Stimulated activated CD4-positive, alpha-beta T cell treated with anti-CD3 and anti-CD28 coated beads, Interleukin-15, amount 100 ng/mL, for 1 hour (primary cell): ENCODE measurements at places on chromosomes 1 and 21.

DNA sequence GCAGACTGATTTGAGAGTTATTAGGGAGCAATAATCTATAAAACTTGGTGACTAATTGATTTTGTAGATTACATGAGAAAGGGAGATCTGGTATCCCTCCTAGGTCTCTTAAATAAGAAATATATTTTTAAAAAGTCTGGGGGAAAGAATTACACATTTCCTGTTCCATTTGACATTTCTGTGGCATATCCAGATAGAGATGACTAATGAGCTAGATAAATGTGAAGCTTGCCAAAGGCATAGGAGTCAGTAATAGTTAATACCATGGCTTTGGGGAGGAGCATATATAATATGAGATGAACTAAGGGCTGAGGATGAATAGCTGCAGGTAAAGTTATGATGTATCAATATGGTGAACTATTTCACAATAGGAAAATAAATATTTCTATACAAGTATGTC, 663.7 kb downstream of the PTPRC start:
- DNase-seq = no peak

DNA sequence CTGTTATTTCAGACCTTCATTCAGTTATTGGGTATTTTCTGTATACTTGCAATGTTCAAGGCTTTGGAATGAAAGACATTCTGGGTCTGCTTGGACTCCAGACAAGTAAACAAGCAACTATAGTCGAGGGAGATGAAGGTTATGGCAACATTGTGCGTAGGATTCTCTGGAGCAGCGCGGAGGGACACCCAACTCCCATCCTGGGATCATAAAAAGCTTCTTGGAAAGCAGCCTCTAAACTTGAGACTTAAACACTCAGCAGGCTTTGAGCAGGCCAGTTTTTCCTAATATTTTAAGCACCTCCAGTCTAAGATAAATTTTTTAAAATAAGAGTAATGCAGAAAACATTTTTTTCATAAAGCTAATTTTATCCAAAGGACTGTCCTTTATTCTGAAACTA, 7.6 kb upstream of the LYST start:
- no peak for DNase-seq

DNA sequence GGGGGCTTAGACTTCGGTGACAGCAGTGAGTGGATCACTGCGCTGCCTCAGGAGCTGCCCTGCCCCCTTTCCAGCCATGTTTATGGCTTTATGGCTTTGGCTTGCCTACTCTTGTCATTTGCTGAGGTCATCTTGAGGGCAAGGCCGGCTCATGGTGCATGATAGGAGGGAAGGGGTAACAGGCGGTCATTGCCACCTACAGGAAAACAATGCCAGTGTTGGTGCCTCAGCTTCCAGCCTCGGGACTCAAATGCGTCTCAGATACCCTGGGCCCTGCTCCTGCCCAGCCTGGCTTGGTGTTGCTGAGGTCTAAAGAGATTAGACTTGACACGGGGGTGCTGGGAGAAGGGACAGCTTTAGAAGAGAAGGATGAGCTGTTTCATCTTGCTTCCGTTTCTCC, 14.5 kb downstream of the KDF1 start:
- no peak for DNase-seq

- no peak for DNase-seq
These were observed 462.0 kb downstream of the RPS6KC1 start for GRCh38 chr1:213513006-213513405.

DNA sequence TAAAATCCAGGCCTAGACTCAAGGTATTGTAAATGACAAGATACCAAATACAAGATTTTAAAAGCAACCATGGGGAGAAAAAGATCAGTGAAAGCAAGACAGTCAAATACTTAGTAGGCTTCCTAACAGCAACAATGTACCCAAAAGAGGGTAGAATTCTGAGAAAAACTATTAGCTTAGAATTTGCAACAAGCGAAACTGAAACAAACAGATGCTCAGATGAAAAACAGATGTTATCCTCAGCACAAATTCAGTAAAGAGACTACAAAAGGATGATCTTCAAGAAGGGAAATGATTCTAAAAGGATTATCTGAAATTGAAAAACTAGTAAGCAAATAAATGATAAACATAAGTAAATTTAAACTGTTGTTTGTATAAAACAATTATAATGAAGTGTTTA, 40.0 kb downstream of the PDC start:
- no peak for DNase-seq

DNA sequence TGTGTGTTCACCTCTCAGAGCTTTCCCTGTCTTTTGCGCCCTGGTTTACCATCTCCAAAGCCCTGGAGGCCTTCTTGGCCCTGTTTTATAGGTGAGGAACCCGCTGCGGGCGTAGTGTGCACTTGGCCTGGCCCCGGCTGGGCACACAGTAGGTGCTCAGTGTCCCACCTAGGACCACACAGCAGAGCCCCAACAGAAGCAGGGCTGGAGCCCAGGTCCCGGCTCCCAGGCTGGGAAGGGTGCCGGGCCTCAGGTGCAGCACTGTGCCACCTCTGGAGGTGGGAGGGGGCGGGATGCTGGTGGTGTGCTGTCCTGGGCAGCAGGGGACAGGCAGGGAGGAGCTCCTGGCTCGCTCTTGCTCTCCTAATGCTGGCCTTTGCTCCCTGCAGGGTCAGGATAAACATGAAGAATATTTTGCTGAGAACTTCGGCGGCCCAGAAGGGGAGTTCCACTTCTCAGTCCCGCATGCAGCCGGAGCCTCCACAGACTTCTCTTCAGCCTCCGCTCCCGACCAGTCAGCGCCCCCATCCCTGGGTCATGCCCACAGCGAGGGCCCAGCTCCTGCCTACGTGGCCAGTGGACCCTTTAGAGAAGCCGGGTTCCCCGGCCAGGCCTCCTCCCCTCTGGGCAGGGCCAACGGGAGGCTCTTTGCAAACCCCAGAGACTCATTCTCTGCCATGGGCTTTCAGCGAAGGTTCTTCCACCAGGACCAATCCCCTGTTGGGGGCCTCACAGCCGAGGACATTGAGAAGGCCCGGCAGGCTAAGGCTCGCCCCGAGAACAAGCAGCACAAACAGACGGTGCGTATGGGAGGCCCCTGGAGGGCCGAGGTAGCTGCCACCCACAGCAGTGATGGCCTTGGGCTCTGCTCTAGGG, 24.8 kb downstream of the COQ8A start:
- no peak for DNase-seq

GRCh38 chr1:157505481-157506272, 46.6 kb downstream of the FCRL5 start:
- no peak for DNase-seq

DNA sequence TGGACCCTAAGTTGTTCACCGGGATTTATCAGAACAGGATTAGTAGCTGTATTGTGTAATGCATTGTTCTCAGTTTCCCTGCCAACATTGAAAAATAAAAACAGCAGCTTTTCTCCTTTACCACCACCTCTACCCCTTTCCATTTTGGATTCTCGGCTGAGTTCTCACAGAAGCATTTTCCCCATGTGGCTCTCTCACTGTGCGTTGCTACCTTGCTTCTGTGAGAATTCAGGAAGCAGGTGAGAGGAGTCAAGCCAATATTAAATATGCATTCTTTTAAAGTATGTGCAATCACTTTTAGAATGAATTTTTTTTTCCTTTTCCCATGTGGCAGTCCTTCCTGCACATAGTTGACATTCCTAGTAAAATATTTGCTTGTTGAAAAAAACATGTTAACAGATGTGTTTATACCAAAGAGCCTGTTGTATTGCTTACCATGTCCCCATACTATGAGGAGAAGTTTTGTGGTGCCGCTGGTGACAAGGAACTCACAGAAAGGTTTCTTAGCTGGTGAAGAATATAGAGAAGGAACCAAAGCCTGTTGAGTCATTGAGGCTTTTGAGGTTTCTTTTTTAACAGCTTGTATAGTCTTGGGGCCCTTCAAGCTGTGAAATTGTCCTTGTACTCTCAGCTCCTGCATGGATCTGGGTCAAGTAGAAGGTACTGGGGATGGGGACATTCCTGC, 3.9 kb upstream of the OLFML3 start:
- no peak for DNase-seq

DNA sequence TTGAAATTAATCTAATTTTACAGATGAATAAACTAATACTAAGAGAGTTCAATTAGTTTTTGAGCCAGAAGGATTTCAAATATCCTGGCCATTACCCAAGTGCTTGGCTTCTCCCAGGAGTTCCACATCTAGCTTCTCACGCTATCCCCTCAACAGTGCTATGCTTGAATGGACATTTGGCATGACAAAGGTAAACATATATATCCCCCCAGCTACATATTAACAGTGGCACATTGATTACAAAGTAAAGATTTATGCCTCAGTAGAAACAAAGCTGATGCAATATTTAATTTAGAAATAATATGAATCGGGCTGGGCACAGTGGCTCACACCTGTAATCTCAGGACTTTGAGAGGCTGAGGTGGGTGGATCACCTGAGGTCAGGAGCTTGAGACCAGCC, 434.6 kb upstream of the PRMT6 start:
- DNase-seq = no peak

- no peak for DNase-seq
These were observed 566.8 kb upstream of the USP24 start for GRCh38 chr1:55781944-55782482.

DNA sequence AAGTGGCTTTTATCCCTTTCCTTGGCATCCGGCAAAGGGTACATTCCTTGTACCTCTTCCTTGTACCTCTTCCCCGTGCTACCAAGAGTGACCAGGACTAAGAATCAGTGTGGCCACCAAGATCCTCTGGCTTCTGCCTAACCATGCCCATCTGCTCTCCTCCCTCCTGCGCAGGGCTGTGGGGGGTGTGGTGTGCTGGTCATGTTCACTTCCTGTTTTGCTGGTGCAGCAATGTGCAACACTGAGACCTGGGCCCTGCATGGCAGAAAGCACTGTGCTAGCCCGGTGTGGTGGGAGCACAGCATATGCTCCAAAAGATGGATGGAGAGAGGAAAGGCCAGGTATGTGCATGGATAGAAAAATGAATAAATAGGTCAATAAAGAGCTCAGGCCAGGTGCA, 33.3 kb upstream of the TENT5C start:
- no peak for DNase-seq

DNA sequence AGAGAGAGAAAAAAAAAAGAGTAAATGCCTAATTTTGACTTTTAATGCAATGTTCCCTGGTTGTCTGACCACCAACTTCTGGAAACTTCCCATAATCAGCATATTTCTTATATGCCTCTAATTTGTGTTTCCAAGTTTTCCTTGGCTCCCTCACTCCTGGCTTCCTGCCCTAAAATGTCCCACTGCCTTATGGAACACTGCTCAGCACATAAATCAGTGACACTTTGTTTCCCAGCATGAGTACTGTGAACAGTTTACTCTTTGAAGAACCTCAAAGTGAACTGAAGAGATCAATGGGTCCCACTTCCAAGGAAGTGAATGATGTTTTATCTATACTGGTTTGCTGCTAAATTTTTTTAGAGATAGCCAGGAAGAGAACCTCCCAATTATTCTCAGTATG, 271.3 kb upstream of the PRMT6 start:
- no peak for DNase-seq

- no peak for DNase-seq
These were observed 48.8 kb downstream of the TENT5C start for GRCh38 chr1:117654493-117655219.

DNA sequence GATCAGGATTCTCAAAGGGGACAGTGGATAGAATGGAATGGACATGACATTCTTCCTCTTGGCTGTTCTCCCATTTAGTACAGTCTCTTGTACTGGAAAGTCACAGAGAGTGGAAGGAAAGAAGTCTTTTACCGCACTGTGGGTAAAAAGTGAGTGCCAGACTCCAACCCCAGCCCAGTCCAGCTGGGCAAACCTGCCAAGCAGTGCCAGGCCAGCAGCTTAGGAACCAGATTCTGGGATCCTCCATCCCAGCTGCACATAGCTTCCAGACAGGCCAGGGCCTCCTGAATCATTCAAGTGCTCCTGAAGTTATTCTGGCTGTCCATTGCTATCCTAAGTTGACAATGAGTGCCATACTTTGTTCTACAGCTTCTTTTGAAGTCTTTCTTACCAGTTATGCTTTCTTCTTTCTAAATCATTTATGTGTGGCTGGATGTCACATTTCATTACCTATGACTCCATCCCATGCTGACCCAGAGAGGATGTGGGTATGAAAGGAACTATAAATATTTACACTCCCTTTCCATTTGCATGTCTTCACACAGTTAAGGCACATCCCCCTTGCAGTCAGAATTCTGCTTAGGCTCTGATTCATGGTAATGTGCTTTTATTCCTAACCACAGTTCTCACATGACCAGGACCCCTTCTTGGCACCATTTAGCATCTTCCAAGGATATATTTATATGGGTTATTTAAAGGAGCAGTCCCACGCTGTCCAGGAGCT, 88.9 kb downstream of the AK5 start:
- DNase-seq = no peak

- DNase-seq = no peak
These were observed 20.0 kb upstream of the PDZK1IP1 start for GRCh38 chr1:47209725-47210325.

- DNase-seq = no peak
These were observed 49.3 kb downstream of the FBXO42 start for GRCh38 chr1:16302709-16303627.

DNA sequence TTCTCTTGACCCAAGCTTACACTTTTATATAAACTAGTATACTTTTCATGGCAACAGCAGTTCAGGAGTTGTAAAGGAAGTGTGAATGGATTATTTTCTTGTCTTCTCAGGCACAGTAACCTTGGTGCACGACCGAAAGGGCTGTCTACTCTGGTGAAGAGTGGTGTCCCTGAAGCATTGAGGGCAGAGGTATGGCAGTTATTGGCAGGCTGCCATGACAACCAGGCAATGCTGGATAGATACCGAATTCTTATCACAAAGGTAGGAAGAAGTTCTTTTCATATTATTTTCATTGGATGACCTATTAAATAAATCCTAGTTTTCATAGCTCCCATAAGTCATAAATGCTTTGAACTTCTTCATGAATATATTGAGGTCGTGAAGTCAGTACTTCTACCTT, 53.9 kb upstream of the GPR52 start:
- no peak for DNase-seq

GRCh38 chr1:3401585-3402257, 52.7 kb upstream of the ARHGEF16 start:
- no peak for DNase-seq

DNA sequence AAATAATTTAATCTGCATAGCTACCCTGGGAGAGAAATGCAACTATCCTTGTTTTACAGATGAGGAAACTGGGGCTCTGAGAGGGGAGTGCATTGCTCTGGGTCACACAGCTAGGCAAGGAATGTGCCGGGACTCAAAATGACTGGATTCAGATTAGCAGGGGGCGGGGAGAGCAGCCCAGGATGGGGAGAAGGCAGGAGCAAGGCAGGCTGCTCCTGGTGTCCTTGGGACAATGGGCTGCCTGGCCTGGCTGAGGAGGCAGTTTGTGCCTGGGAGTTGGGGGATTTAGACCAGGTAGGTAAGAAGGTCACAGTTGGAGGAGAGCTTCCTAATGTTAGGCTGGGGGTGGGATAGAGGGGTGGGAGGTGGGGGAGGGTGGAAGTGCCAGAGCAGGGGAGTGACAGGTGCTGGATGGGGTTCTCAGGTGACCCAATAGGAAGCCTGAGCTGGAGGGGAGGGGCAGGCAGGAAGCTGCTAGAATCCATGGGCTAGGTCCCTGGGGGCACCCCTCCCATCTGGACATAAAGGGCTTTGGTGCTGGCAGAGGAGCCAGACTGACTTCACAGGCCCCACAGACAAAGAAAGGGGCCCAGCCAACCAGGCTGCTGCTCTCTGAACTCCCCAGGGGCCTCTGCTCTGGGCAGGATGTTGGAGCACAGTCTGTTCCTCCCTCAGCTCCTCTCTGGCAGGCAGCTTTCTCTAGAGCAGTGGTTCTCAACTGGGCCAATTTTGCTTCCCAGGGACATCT, 29.0 kb downstream of the TRIM62 start:
- no peak for DNase-seq

- no peak for DNase-seq
These were observed 7.7 kb upstream of the CRYBG2 start for GRCh38 chr1:26361605-26362122.

GRCh38 chr1:158289811-158290210, at the start of gene CD1C:
CD1C (plus strand) TSS chr1:158289923; CDS start chr1:158290065, 142 bp downstream.
- DNase-seq = no peak
